Fibroblast of skin of abdomen (primary cell): ENCODE measurements at places on chromosomes 12 and 14.
A peak's percentile ranks its signal among the peaks of the same experiment; 100 is the strongest.

GRCh38 chr12:91577586-91578539, 395.2 kb upstream of the DCN start:
- DNase-seq = peak; percentile 20

DNA sequence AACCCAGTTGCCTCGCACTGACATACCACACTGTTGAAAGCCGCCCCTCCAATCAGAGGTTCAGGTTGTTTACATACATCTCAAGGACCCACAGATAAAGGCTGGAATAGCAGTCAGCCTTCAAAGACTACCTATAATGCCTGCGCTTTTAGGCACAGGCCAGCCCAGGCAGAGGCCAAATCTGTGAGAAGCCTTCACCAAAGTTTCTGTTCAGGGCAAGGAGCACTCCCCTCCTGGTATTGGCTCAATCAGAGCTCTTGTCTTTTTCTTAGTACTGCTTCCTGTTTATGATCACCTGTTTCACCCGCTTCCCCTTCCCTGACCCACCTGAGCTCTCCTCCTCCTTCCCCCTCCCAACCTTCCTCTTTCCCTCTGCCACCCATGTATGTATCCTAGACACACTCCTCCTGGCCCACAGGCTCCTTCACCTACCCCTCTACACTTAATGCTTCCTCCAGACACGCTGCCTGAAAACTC, 34.8 kb downstream of the DUSP16 start:
- DNase-seq = no peak

DNA sequence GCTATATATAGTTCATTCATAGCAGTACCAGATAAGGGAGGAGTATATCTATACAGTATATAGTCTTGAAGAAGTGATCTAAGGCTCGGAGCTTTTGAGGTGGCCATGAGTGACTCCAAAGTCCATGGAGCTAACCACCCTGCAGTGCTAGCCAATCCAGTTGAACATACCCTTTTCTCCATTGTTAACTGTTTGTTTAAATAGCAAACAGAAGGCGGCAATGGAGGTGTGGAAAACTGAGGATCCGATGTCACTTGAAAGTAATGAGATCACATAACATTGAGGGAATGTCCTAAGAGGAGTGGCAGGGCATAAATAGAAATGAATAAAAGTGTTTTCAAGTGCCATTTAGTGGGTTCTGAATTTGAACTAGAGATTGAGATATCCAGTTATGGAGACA, 12.4 kb upstream of the SNAPC1 start:
- no peak for DNase-seq

DNA sequence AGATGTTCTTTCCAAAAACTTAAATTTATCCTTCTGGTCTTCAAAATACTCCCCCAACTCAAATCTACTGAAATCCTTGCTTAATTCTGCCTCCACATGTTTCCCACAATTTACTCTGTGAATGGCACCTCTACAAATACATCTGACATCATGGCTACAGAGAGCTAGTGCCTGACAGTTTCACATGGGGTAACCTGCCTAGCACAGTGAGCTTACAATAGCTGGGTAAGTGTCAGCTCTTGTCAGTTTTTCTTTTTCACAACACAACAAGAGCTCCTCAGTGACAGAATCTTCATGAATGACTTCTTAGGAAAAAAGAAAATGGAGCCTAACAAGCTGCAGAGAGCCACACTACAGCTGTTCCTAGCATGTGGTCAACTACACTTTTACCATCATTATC, 54.4 kb downstream of the NIN start:
- no peak for DNase-seq

DNA sequence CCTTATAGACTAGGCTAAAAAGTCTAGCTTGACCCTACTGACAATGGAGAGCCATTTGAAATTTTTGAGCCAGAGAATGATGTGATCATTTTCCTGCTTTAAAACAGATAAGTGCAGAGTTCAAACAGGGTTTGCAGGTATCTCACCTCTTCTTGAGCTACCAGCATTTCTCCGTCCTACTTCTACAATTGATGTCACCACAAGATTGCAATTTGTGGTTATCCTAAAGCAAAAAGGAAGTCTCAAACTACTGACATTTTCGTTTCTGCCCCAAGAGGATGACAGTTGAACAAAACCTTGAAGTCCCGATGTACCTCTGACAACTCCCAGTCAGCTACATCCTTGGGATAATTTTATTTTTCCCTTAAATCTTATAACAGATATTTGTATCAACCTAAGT, 86.7 kb downstream of the PTGER2 start:
- no peak for DNase-seq

- DNase-seq = peak; percentile 63
Measured at GRCh38 chr12:85575120-85576096, 260.8 kb downstream of the RASSF9 start.

DNA sequence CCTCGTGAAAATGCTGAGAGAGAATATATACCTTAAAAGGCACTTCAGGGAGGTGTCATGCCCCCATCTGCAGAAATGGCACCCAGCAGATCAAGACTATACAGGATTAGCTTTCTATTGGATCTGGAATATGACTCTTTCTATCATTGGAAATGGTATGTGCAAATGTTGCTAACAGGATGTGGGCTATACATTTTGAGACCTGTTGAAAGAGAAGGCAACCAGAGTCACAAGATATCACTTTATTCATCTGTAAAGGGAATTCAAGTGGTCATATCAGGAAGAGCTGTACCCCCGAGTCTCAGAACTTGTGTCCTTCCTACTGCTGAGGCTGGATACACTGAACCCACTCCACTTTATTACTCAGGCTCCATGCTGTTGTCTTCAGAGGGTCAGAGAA, 46.1 kb upstream of the FRMD6 start:
- DNase-seq = peak; percentile 57

DNA sequence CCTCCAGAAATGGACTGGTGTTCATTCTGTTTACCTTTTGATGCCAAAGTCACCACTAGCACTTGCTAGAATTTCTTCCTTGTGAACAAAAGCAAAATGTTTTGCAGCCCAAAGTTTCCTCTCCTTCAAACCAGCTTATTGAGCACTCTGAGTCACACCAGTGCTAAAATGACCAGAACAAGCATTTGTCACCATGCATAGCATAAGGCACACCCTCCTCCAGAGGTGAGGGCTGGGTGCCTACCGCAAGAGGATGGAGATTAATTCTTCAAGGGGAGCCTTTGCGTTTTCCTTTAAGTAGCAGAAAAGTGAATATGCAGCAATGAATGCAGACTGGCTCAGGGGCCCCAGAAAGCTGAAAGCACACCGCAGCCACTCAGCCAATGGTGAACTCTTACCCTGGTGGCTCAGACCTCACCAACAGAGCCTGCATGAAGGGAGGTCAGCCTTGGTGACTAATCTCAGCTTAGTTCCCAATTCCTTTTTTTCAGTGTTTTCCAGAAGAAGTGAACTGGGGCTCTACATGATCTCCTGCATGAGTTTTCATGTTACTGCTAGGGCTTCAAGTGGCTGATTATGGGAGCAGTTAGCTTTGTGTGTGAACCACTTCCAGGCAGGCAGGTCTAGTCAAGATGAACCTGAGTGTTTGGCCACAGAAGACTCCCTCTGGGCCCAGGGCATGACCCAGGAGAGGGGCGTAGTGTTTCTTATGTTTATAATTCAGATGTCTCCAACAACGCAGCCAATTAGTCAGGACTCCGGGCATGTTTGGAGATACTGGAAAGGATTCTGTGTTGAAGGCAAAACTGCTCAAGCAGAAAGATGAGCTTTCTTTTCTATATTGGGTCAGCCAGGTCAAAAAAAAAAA, 96.3 kb downstream of the PAX9 start:
- no peak for DNase-seq

DNA sequence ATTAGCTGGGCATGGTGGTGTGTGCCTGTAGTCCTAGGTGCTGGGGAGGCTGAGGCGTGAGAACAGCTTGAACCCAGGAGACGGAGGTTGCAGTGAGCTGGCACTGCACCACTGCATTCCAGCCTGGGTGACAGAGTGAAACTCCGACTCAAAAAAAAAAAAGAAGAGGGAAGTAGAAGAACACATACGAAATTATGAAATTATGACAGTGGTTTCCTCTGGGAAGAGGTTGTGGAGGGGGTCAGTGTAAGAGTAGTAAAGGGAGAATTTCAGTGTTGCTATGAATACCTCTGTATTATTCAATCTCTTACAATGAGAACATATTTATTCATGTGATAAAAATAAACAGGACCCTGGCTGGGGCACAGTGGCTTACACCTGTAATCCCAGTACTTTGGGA, 24.7 kb upstream of the CSRNP2 start:
- no peak for DNase-seq

DNA sequence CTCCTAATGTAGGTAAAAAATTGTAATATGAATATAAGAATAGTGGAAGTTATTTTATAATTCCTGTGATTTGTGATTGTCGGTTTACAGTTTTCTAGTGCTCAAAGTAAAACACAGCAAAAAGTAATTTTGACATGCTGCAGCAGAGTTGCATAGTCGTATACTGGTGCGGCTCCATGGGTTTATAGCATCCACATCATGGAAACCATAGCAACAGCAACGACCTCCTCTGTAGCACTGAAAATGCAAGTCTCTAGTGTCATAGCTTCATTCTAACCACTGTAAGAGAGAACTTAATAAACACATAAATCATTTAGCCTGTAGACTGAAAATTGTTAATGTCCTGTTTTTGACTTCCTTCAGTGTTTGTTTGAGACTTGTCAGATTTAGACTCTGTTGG, 574.3 kb downstream of the KCNH5 start:
- no peak for DNase-seq

GRCh38 chr14:94124582-94125377, 4.6 kb downstream of the IFI27L2 start:
- DNase-seq = no peak
